ENCODE measurements at places on chromosomes 2 and 18.

DNA sequence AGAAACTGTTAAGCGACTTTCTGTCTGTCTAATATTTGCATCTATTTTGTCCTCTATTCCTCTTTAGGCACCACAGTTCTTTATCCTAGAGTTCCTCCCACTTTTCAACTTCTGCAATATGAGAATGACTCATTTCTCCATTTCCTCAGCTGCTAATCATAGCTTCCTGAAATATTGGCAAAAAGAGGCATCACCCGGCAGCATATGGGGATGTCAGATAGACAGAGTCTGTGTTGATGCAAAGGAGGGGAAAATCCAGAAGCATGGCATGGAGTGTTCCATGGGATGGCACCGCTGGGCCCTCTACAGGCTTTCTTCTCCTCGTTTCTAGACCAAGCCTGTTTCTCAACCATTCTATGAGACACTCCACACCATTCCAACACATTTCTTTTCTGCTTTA lies 93.4 kb downstream of the DOCK10 start:
- H3K27me3 ChIP-seq = no peaks in the 10 kb centered on the region
- H3K4me1 ChIP-seq = peaks cover 12% of the 10 kb centered on the region
- no peaks in the 10 kb centered on the region for H3K36me3 ChIP-seq
- no peak for DNase-seq
- no peak overlapping the region for H3K27ac ChIP-seq

- DNase-seq = no peak
- no peak overlapping the region for H3K27ac ChIP-seq
- H3K4me3 ChIP-seq = no peak overlapping the region
- no peaks in the 10 kb centered on the region for H3K4me1 ChIP-seq
- no peaks in the 10 kb centered on the region for H3K27me3 ChIP-seq
These were observed 87.9 kb downstream of the UGGT1 start for GRCh38 chr2:128178650-128179460.

DNA sequence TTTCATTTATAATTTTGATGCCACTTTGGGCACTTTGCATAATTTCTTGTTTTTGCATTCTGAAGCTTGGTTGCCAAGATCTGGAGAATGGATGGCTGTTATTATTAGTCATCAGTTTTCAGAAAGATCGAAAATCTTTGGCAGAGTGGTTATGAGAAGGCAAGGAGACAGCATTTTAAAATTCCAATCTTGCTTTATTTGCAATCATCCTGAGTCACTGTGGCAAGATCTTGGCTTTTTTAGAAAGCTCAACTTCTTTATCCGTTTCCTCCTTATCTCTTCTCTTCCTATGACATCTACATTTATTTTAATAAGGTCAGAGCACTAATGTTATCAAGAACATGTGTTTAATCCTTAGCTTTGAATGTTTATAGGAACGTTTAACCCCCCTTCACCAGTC lies 31.1 kb upstream of the EIF2AK3 start:
- no peaks in the 10 kb centered on the region for H3K4me1 ChIP-seq
- DNase-seq = no peak
- H3K36me3 ChIP-seq = no peaks in the 10 kb centered on the region
- no peaks in the 10 kb centered on the region for H3K27me3 ChIP-seq
- peak overlapping the region; percentile 29 for H3K27ac ChIP-seq

GRCh38 chr2:177334940-177335543 lies 57.5 kb upstream of the AGPS start:
- DNase-seq = no peak
- H3K4me3 ChIP-seq = no peak overlapping the region
- H3K36me3 ChIP-seq = no peaks in the 10 kb centered on the region
- H3K27me3 ChIP-seq = no peaks in the 10 kb centered on the region

DNA sequence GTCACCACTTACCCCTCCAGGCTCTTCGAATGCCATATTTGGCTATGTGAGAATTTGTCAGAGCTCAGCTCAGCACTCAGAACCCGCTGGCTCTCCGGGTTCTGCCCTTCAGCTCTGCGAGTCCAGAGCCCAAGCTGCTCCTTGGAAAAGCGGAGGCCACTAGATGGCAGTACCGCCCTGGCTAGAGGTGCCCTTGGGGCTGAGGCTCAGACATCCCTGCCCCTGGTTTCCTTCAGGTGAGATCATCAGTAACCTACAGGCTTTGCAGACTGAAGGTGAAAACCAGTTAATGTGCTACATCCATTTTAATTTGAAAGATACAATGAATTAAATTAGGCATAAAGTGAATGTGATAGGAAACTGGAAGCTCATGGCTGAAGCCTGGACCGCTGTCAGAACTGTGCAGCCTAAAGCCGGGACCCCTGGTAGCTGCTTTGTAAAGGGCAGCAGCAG lies 285.6 kb downstream of the AGAP1 start:
- no peaks in the 10 kb centered on the region for H3K27me3 ChIP-seq
- no peaks in the 10 kb centered on the region for H3K4me1 ChIP-seq
- H3K4me3 ChIP-seq = no peak overlapping the region
- no peak overlapping the region for H3K27ac ChIP-seq
- no peaks in the 10 kb centered on the region for H3K36me3 ChIP-seq
- no peak for DNase-seq

DNA sequence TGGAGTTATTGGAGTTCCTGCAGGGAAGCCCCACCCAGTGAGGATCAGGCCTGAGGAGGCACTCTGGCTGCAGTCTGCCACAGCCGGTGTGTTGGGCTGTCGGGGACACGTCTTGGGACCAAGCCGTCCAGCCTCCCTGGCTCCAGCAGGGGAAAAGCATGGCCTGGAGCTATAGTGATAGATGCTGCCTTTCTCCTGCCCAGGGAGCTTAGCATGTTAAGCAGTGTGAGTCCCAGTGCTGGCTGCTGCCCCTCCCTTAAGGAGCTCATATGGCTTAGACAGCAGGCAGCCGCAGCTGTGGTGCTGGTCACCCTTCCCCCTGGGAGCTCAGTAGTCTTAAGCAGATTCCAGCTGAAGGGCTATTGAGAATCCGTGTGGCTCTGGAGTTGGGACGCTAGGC lies 78.9 kb downstream of the CERS6 start:
- H3K27me3 ChIP-seq = no peaks in the 10 kb centered on the region
- peaks cover 43% of the 10 kb centered on the region for H3K4me1 ChIP-seq
- DNase-seq = no peak
- H3K27ac ChIP-seq = no peak overlapping the region
- H3K36me3 ChIP-seq = no peaks in the 10 kb centered on the region
- no peak overlapping the region for H3K4me3 ChIP-seq

- H3K27me3 ChIP-seq = no peaks in the 10 kb centered on the region
- no peak overlapping the region for H3K4me3 ChIP-seq
- no peak overlapping the region for H3K27ac ChIP-seq
- H3K36me3 ChIP-seq = no peaks in the 10 kb centered on the region
- H3K4me1 ChIP-seq = no peaks in the 10 kb centered on the region
- DNase-seq = no peak
These were observed 425.5 kb downstream of the TSN start for GRCh38 chr2:122180972-122181371.

- no peaks in the 10 kb centered on the region for H3K27me3 ChIP-seq
- no peak overlapping the region for H3K27ac ChIP-seq
- H3K4me3 ChIP-seq = no peak overlapping the region
- no peaks in the 10 kb centered on the region for H3K4me1 ChIP-seq
These were observed 215.4 kb downstream of the CMPK2 start for GRCh38 chr2:6650311-6650710.

GRCh38 chr2:178796079-178796677 lies 11.0 kb downstream of the TTN start:
- H3K27ac ChIP-seq = no peak overlapping the region
- H3K4me3 ChIP-seq = no peak overlapping the region

DNA sequence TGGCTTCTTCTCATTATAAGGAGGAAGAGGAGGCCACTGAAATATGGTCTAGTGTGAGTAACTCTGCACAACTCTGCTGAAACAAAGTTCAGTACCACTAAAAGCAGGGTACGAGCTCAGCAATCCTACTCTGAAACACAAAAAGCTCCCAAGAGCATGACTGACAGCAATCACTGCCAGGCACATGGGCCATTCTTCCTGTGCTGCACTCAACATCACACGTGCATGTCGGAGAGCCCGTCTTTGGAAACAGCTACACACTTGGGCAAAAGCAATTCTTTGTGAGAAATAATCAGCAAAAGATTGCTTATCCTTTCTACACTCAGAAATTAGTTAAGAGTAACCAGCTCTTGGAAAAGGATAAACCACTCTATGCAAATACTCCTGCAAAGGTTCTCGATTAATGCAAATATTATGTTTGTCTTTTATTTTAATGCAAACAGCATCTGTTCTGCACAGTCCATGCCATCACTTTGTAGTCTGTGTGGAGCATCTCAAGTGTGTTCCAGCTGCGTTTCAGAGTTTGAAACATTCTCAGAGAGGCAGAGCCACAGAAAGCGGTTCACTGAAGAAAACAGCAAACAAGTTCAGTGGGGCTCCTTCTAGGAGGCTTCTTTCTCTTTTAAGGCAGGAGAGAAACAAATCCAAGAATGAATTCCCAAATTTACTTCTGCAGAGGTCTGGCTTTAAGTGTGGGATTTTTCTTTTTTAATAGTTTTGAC lies 145.0 kb downstream of the HDAC4 start:
- no peaks in the 10 kb centered on the region for H3K4me1 ChIP-seq
- no peak overlapping the region for H3K27ac ChIP-seq
- DNase-seq = no peak
- no peaks in the 10 kb centered on the region for H3K27me3 ChIP-seq
- H3K4me3 ChIP-seq = no peak overlapping the region
- no peaks in the 10 kb centered on the region for H3K36me3 ChIP-seq

GRCh38 chr18:3059272-3059671 lies 46.3 kb upstream of the LPIN2 start:
- no peak for DNase-seq
- H3K27me3 ChIP-seq = no peaks in the 10 kb centered on the region
- no peak overlapping the region for H3K4me3 ChIP-seq

DNA sequence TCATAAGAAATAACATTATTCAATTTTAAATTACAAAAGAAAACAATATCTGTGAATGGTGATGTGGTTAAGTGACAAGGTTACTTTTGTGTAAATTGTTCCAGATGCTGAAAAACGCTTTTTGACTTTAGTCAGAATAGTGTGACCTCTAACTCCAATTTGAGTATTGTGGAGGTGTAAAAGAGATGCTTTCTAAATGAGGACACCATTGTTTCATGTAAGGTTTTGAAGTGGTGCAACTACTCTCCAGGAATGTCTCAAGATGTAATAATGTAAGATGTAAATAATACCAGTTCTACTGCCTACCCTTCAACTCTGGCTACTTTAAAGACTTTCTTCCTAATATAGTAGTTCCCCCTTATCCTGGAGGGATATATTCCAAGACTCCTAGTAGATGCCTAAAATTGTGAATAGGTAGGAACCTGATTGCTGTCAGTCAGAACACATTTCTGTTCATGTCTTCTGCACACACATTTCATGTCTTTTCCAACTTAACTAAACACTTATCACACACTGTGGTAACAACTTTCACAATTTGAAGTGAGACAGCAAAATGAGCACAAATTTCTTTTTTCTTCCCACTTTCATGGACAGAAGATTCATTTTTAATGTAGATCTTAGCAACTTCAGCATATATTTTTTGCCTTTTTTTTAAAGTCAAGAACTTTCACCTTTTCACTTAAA lies 39.1 kb upstream of the PPP1R1C start:
- DNase-seq = no peak
- no peaks in the 10 kb centered on the region for H3K36me3 ChIP-seq
- no peaks in the 10 kb centered on the region for H3K4me1 ChIP-seq
- H3K27me3 ChIP-seq = no peaks in the 10 kb centered on the region
- no peak overlapping the region for H3K27ac ChIP-seq

- H3K4me1 ChIP-seq = no peaks in the 10 kb centered on the region
- DNase-seq = no peak
- H3K36me3 ChIP-seq = no peaks in the 10 kb centered on the region
- no peak overlapping the region for H3K4me3 ChIP-seq
- H3K27ac ChIP-seq = no peak overlapping the region
- H3K27me3 ChIP-seq = no peaks in the 10 kb centered on the region
These were observed 153.3 kb upstream of the NDUFV2 start for GRCh38 chr18:8949206-8949605.

GRCh38 chr2:138275881-138276280 lies 225.7 kb upstream of the SPOPL start:
- H3K4me1 ChIP-seq = no peaks in the 10 kb centered on the region
- H3K27me3 ChIP-seq = no peaks in the 10 kb centered on the region
- no peak for DNase-seq
- no peaks in the 10 kb centered on the region for H3K36me3 ChIP-seq
- H3K27ac ChIP-seq = no peak overlapping the region
- no peak overlapping the region for H3K4me3 ChIP-seq

GRCh38 chr2:175877845-175878544 lies 124.1 kb downstream of the LNPK start:
- peaks cover 49% of the 10 kb centered on the region for H3K4me1 ChIP-seq
- DNase-seq = no peak
- no peaks in the 10 kb centered on the region for H3K27me3 ChIP-seq
- peak overlapping the region; percentile 20 for H3K27ac ChIP-seq

DNA sequence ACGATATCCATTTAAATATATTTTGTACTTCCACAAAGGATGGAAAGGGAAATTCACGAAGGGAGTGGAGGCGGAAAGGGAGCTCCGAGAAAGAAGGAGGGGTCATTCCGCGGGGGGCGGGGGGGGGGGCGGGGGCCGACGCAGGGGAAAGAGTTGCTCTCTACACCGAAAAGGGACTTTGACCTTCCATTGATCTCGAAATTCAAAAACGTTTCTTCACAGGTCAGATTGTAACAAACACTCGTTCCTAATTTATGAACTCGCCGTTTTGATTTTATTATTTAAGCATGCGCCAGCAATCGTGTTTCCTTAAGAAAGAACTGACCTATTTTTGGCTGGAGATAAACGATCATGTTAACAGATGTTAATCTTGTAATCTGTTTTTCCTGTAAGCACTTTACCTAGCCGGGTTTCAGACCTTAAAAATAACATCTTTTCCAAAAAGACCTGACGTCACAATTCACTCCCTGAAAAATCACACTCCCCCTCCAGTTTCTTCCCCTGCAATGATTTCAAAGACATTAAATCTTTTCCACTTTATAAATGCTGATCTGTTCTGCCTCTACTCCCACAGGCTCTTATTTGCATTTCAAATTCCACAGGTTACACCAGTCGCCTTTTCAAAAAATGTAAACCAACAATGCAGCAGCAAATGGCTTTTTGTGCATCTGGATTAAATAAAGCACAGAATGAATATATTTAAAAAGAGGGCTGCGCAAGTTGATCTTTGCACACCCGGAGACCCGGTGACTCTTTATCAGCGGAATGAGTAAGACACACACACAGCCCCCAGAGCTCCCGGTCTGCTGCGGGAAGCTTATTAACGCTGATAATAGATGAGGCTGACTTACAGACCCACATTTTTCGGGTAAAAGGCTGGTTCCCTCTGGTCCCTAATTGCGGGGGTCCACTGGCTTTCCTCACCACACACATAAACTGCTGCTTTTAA lies 1.6 kb downstream of the ZNF516 start:
- H3K4me1 ChIP-seq = peaks cover 37% of the 10 kb centered on the region
- peak; percentile 47 for DNase-seq
- H3K27me3 ChIP-seq = no peaks in the 10 kb centered on the region
- no peak overlapping the region for H3K27ac ChIP-seq
- H3K36me3 ChIP-seq = no peaks in the 10 kb centered on the region
- peak overlapping the region; percentile 57 for H3K4me3 ChIP-seq

DNA sequence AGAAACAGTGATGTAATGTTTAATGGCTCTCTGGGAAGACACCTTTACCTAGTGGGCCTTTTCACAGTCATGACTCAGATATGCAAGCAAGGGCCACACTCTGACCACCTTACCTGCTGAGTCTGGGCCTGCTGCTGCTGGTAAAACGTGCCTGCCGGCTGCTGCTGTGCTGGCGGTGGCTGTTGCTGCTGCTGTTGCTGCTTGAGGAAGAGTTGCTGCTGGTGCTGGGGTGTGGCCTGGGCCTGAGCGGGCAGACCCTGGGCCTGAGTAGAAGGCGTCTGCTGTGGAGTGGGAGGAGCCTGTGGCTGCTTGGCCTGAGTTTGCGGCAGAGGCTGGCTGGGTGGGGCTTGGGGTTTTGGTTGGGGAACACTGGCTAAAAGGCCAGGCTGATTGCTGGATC lies 81.6 kb upstream of the NFU1 start:
- no peak overlapping the region for H3K4me3 ChIP-seq
- peaks cover 59% of the 10 kb centered on the region for H3K36me3 ChIP-seq
- no peak for DNase-seq
- H3K27me3 ChIP-seq = no peaks in the 10 kb centered on the region
